Activated effector memory CD4-positive, alpha-beta T cell treated with Interleukin-2 at 50 U/mL for 16 hours (primary cell): ENCODE measurements at places on chromosomes 5 and 9.

DNA sequence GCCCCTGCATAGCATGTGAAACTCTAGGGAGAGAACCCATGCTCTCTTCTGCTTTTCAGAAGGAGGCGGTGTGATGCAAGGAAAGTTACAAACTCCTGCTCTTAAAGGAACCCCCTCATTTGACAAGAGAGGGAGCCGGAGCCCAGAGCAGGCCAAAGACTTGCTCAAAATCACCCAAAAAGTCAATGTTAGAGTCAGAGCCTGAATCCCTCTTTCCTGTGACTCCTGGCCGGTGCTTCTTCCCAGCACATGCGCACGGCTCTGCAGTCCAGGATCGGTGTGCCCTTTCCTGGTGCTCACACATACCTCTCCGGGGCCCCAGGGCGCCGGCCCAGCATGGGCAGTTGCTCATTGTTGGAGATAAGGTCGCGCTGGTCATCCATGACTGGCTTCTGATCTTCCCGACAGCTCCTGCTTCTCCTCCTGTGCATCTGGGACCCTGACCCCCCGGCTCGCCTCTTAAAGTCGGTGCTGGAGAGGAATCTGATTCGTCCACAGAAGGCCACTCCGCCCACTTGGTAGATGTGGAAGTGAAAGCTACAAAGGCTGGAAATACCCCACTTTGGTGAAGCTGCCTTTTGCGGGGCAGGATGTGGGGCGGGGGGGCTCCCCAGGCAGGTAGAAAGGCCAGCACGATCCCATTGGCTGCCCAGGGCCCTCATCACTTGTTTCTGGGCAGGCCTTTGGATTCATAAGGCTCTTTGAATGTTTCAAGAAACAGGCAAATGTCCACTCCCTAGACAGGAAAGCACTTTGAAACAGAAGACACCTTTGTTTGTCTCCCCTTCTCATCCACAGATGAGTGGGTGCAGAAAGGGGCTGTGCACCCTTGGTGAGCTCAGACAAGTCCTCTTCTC is at the start of gene CD74:
Gene CD74 (minus strand): TSS at position 592 of the 857 bp plus-strand sequence. CDS start 161 bp downstream, at position 431.
- peak; percentile 87 for DNase-seq

- no peak for DNase-seq
Measured at GRCh38 chr5:51500-51823, 40.5 kb upstream of the PLEKHG4B start.

DNA sequence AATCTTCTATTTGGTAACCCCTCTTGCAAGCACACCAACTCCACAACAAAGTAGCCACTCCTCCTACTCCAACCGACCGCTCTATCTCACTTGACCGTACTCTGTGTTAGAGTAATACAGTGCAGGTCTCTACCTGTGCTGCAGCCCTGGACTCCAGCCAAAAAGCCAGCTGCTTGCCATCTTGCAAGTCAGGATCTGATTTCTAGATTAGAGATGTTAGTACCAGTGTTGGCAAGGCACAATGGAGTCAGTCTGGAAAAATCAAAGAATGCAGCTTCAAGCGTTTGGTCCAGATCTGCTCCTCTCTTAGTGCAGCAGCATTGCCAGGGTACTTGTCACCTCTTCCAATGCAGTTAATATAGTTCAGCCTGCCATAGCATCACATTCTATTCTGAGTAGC is 477.6 kb downstream of the ZSWIM6 start:
- DNase-seq = no peak

GRCh38 chr5:38240212-38240611 is 18.1 kb upstream of the EGFLAM start:
- no peak for DNase-seq

GRCh38 chr5:147051193-147051592 is 172.6 kb upstream of the PPP2R2B start:
- DNase-seq = no peak

DNA sequence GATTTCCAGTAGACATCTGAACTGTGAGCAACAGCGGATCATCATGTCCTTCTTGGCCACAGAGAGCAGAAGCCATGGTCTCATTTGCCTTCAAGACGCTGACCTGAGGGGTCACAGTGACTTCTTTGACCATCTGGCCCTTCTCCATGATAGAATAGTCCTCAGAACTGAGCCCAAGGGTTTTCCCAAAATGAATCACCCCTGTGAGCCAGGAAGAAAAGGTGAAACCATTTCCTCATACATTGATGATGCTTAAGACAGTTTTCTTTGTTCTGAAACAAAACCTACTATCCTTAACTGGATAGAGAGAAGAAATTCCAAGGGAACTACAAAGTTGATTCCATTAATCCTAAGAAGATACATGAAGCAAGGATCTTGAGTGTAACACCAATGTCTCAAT is 503.9 kb downstream of the CTNND2 start:
- DNase-seq = no peak

- DNase-seq = no peak
Measured at GRCh38 chr9:81741103-81741502, 51.8 kb upstream of the TLE1 start.

DNA sequence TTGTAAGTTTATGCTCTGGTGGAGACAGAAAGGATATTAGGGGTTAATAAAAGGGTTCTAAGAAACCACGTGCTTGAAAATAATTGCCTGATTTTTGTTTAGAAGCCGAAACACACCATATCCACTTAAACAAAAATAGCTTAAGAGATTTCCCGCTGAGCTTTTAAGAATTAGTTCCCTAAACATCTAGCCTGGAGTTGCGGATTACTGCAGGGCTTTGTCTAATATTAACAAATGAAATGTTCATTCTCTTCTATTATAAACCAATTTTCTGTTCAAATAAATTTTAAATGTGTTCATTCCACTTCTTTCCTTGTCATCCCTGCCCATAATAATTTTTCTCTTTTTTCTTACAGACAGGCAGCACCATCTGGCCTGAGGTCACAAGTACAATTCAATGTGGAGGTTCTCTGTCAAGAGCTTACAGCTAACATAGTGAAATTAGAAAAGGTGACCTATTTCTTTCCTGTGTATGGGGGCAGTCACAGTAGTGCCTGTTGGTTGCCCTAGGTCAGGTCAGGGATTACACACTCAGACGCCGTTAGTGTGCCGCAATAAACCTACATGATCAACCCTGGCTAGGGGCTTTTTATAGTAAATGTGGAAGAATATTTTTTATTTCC is 65.3 kb downstream of the GRAMD2B start:
- no peak for DNase-seq

DNA sequence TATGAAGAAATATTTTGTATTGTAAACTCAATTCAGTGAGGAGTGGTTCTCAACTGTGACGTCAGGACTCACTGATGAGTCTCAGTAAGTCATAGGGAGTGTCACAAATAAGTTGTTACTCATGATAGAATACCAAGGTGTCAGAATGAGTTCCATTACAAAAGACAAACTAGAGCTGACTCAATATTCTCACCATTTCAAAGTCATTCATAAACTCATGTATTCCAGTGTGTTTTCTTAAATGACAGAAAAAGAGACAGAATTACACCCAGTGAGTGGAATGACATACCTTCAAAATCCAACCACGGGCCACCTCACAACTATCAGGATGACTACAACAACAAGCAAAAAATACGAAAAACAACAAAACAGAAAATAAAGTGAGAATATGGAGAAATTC is 321.5 kb downstream of the ENC1 start:
- no peak for DNase-seq

- no peak for DNase-seq
Measured at GRCh38 chr9:80561526-80561925, 989.8 kb downstream of the TLE4 start.

GRCh38 chr5:33558489-33558888 is 117.7 kb downstream of the TARS1 start:
- DNase-seq = no peak

DNA sequence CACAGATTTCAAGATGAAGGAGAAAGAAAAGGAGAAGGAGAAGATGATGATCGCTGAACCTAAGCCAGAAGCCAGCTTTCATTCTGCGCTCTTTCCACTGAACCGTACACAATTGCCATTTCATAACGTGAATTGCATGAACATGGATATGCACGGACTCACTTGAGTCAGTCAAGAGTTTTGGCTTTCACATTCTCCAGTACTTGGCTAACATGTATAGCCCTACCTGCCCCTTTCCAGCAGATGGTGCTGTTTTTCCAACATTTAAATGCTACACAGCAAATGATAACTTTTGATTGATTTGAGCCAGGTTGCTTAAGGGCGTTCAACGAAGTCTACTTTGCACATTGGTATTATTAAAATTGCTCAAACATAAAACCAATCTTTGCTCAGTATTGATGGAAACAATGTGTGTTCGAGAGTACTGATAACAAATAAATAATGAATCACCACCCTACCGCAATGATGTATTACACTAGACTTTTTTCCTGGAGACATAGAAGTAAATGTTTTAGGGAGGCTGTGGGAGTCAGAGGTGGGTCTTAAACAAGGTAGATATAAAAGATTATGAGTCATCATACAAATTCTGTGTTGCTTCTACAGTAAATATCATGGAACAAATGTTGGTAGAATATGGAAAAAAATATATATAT is 196.4 kb downstream of the TRPM3 start:
- no peak for DNase-seq

DNA sequence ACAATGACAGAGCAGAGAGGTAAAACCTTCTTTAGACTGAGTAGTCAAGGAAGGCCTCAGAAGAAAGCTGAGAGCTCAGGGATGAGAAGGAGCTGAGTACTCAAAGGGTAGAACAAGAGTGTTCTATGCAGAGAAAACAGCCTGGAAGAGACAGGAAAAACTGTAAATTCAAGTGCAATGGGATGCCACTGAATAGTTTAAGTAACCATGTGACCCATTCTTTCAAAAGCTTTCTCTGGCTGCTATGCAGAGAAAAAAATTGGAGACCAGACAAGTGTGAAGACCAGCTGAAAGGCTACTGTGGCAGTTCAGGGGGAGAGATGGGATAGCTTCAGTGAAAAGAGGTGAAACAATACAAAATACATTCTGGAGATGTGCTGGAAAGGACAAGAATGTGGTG is 61.3 kb upstream of the RNF38 start:
- DNase-seq = no peak

DNA sequence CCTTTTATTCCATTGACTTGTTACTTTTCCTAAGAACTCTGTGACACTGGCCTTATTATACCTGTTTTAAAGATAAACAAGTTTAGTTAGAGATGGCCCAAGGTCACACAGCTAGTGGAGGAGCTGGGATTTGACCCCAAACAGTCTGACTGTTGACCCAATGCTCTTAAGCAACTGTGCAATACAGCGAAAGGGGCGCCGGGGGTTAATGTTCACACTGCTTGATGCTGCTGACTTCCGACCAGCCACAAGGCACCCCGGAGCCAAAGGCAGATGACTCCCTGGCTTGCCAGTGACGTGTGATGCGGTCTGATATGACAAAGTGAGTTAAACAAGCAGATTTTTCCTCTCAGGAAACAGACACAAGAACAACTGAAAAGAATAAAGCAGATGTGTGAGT is 23.9 kb downstream of the PIK3R1 start:
- DNase-seq = peak; percentile 56

- no peak for DNase-seq
Measured at GRCh38 chr5:157369507-157369906, 90.5 kb upstream of the NIPAL4 start.

DNA sequence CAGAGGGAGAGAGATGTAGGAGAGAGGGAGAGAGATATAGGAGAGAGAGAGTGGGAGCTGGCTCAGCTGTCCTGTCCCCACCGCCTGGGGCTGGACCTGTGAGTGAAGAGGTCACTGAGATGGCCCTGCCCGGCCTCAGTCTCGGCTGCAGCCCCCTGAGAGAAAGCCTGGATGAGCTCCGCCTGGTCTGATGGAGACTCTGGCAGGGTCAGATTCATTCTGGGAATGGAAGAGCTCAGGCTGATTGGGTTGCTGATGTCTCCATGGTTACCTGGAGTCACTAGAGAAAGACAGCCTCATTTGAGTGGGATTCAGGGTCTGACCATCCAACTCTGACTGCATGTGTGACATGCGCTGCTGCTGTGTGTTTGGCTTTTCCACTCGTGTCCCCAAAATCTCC is 27.1 kb upstream of the SEMA4D start:
- DNase-seq = no peak

DNA sequence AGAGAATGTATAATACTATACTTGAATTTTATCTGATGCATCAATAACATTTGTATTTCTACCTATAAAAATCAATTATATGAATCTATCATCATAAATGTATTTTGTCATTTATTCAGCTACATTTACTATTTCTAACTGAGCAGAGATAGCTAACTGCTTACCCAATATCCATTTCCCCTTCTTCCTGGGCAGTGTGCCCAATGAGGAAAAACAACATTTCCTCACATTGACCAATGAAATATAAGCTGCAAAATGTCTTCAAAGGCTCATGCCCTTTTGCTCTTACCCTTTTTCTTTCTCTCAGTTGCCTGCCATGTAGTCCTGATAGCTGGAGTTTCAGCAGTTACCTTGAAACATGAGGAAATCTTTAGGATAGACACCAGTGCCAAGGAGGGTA is 385.8 kb upstream of the PCSK5 start:
- DNase-seq = no peak
